ENCODE measurements at places on chromosomes 2 and 18.
A peak's percentile ranks its signal among the peaks of the same experiment; 100 is the strongest.

- peak; percentile 87 for DNase-seq
These were observed 17.3 kb upstream of the CYS1 start for GRCh38 chr2:10097352-10098148.

DNA sequence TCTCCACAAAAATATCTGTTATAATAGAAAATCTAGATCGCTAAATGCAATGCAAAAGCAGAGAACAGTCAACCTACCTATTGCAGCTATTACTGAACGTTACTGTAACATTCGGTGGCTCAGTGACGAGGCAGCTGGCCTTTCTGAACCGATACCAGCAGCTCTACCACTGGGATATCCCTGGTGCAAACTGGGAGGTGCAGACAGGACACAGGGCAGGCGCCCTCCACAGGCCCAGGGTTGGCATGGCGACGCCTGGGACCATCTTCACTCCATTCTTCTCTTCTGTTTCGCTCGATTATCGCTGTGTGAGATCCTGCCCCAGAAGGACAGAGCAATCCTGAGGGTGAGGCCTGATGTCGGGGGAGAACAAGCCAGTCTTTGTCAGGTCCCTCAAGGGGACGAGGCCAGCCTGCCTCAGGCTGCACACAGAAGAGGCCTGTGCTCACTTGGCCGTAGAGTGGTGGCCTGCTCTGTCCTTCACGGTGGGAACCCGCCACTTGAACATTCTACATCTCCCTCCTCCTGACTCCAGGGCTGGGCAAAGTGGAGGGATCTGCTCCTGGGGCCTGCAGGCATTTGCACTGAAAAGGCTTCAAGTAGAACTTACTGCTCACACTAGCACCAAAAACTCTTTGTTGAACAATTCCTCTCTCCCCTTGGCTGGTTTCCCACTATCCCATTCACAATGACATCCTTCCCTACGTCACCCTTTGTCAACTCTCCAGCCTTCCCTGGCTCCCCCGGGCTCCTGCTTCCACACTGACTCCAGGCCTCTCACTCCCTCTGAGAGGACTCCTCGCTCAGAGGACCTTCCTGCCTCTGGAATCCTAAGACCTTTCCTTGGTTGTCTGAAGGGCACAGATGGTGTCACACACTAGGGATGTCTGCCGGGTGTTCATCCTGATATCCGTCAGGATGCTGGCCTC lies 49.7 kb downstream of the CYRIA start:
- DNase-seq = peak; percentile 65

- DNase-seq = peak; percentile 36
These were observed 66.5 kb downstream of the USP37 start for GRCh38 chr2:218501665-218502064.

DNA sequence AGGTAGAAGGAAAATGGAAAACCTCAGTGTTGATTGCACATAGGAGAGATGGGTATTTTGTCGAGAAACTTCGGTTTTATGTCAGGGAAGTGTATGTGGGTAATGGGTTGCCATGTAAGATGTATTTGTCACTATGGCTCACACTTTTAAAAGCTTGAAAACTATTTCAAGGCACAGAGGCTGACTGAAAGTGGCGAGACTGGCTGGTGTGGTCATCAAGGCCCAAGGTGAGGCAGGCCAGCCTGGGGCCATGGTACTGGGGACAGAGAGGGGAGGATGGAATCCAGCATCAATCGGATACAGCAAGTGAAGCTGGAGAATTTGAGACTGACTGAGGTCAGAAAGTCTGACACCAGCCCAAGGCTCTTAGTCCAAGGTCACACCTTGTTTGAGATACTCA lies 77.2 kb upstream of the MCFD2 start:
- DNase-seq = no peak

DNA sequence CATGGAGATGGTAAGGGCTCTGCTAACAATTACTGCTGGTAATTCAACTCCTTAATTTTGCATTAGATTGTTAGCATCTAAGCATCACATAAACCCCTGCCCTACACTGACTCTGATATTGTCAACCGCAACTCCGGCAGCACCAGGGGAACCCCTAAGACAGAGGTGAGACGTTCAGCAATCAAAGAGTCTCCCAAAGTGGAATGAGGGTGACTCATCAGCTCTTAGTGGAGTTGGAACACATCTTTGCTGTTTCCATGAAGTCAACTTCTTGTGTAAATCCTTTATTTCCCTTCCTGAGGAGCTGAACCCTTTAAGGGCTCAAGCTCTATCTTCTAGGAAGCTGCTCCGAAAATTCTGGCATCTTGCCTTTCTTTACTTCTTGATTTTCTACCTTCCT lies 52.1 kb downstream of the ABCG8 start:
- no peak for DNase-seq

GRCh38 chr2:225355788-225356187 lies 43.7 kb upstream of the NYAP2 start:
- DNase-seq = no peak

- no peak for DNase-seq
These were observed 89.3 kb downstream of the MBD2 start for GRCh38 chr18:54135216-54135615.

Data from stomach (tissue), 19 donors.